ENCODE measurements at places on chromosomes 6 and 20. TPM values are rescaled to one million over a fixed set of nuclear protein-coding genes. Genes with fewer than 3 reads are reported as not detected.

Gene APOM
- 2.5 TPM for total RNA-seq

Gene GNMT
- total RNA-seq = 1.0 TPM

Gene BPIFB4
- not detected for total RNA-seq

Gene MBOAT1
- total RNA-seq = 12.9 TPM

Gene MEP1A
- 0.09 TPM for total RNA-seq

Gene SLPI
- total RNA-seq = 1,312 TPM

Gene UNC93A
- total RNA-seq = not detected

Gene OR2B6
- not detected for total RNA-seq

Gene TREML2
- 0.65 TPM for total RNA-seq

Gene CYP24A1
- total RNA-seq = 0.68 TPM

Gene KIF25
- 5.3 TPM for total RNA-seq

- H3K4me3 ChIP-seq = no peak overlapping the region
- no peak overlapping the region for H3K27ac ChIP-seq
- no peaks in the 10 kb centered on the region for H3K4me1 ChIP-seq
- H3K36me3 ChIP-seq = no peaks in the 10 kb centered on the region
- H3K27me3 ChIP-seq = no peaks in the 10 kb centered on the region
Measured at GRCh38 chr6:49410564-49410963, 52.5 kb downstream of the MMUT start.

GRCh38 chr6:148791372-148791771 lies 44.5 kb downstream of the UST start:
- no peak overlapping the region for H3K4me3 ChIP-seq
- H3K27me3 ChIP-seq = no peaks in the 10 kb centered on the region
- no peak overlapping the region for H3K27ac ChIP-seq
- no peaks in the 10 kb centered on the region for H3K36me3 ChIP-seq
- no peak for DNase-seq

DNA sequence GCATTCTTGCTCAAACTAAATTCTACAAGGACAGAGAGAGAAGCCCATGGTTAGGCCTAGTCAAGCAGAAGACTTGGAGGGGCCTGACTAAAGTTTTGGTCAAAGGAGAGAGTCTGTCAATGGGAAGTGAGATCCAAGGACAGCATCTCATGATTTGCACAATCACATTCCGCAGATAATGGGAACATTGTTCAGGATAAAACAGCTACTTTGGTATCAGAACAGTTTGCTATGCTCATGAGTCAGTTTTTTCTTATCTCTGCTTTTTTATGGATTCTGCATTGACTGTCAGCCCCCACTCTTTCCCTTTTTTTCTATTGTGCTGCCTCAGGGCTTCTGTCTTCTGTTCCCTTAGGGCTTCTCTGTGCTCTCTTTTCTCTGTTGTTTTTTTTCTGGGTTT lies 28.6 kb downstream of the AKAP7 start:
- H3K4me1 ChIP-seq = no peaks in the 10 kb centered on the region
- H3K4me3 ChIP-seq = no peak overlapping the region
- DNase-seq = no peak
- H3K27ac ChIP-seq = no peak overlapping the region
- no peaks in the 10 kb centered on the region for H3K36me3 ChIP-seq

- peak; percentile 44 for DNase-seq
- peaks cover 17% of the 10 kb centered on the region for H3K4me1 ChIP-seq
- no peak overlapping the region for H3K4me3 ChIP-seq
Measured at GRCh38 chr20:58596750-58597248, 54.3 kb upstream of the STX16 start.

GRCh38 chr20:60008130-60008808 lies 50.0 kb downstream of the CDH26 start:
- H3K4me3 ChIP-seq = no peak overlapping the region
- H3K27me3 ChIP-seq = no peaks in the 10 kb centered on the region
- H3K27ac ChIP-seq = no peak overlapping the region

DNA sequence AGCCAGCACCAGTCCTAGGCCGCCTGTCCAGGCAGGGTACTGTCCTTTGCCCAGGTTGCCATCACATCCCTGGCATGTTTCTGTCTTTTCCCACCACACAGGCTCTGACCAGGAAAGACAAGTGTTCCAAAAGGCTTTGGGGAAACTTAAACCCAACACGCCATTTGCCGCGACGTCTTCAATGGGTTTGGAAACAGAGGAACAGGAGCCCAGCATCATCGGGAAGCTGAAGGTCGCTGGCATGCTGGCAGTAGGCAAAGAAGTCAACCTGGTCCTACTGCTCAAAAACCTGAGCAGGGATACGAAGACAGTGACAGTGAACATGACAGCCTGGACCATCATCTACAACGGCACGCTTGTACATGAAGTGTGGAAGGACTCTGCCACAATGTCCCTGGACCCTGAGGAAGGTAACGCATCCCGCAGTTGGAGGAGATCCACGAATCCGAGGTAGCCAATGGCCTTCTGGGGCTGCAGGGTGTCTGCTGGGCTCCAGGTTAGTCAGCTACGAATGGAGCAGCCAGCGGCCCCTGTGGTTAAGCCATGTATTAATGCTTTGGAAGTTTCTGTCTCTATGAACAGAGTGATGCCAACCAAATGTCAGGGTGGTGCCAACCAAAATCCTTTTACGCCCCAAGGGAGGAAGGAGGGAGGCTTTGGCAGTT lies 36.2 kb downstream of the TGM3 start:
- no peaks in the 10 kb centered on the region for H3K4me1 ChIP-seq
- no peak for DNase-seq
- no peaks in the 10 kb centered on the region for H3K36me3 ChIP-seq

DNA sequence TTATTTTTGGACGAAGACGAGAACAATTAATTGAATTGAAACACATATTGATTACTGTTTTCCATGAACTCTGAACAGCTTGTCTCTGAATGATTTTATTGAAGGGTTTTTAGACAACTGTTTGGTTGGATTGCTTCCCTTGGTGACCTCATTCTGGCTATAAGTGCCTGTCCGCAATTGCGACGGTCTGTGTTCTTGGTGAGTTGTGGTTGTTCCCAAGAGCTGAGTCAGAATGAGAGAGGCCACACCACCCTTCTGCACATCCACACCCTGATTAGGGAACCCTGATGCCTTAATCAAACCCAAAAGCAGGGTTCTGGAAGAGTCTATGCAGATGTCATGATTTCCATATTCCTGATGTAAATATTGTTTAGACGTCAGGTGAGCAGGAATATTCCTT lies 747.0 kb downstream of the PTPRT start:
- H3K27ac ChIP-seq = no peak overlapping the region
- no peak for DNase-seq
- H3K27me3 ChIP-seq = no peaks in the 10 kb centered on the region
- H3K4me1 ChIP-seq = no peaks in the 10 kb centered on the region
- H3K36me3 ChIP-seq = no peaks in the 10 kb centered on the region
- no peak overlapping the region for H3K4me3 ChIP-seq

GRCh38 chr6:132932588-132932987 lies 118.2 kb downstream of the RPS12 start:
- H3K27ac ChIP-seq = no peak overlapping the region
- no peaks in the 10 kb centered on the region for H3K4me1 ChIP-seq
- no peaks in the 10 kb centered on the region for H3K36me3 ChIP-seq

DNA sequence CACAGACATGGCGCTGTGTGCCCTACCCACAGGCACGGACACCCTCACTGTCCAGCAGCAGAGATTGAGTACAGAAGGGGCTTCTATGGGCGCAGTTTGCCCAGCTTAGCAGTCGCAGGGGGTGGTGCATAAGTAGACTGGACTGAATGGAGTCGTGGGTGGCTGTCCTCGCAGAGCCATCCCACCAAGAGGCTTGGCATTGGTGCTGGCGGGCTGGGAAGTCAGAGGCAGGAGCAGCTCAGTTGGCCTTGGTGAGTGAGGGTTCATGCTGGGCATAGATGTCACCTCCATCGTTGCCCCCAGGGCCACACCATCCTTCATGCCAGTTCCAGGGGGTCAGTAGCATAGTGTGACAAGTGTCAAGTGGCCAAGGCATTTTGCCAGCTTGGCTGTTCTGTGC lies 25.2 kb downstream of the SUMO4 start:
- no peak overlapping the region for H3K27ac ChIP-seq
- H3K36me3 ChIP-seq = no peaks in the 10 kb centered on the region
- no peak overlapping the region for H3K4me3 ChIP-seq
- DNase-seq = no peak
- no peaks in the 10 kb centered on the region for H3K27me3 ChIP-seq

DNA sequence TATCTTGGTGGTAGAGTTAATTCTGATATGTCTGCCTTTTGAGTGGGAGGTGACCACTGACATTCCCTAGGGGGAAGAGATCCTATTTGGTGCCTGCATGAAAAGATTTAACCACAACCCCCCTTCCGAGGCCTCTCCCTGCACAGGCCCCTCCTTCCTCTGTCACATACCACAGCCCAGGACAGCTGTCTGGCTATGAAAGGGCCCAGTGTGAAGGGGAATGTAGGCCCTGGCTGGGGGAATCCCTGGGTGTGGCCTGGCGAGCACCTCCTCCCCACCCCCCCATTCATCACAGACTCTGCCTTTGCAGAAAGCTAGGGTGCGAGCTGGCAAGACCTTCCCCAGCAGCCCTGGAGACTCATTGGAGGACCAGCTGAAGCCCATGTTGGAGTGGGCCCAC lies 27.4 kb upstream of the MAPRE1 start:
- H3K4me1 ChIP-seq = no peaks in the 10 kb centered on the region
- H3K27ac ChIP-seq = no peak overlapping the region
- no peak overlapping the region for H3K4me3 ChIP-seq
- peaks cover 2% of the 10 kb centered on the region for H3K36me3 ChIP-seq
- peak; percentile 20 for DNase-seq
- no peaks in the 10 kb centered on the region for H3K27me3 ChIP-seq

DNA sequence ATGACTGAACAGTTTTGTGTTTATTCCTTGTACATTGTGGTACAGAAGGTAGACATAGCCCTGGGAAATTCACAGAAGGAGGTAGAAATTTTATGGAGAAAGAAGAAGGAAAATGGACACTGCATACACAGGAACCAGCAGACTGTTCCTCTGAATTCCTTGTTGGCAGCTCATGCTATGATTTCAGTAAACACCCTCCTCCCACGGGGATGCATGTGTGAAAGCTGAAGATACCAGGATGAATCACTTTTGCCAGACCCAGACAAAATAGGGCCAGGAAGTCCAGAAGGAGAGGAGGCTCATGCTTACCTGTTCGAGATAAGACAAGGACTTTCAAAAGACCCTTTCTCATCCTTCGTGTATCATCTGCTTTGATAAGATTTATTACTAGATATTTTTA lies 110.3 kb upstream of the GGTLC1 start:
- H3K4me3 ChIP-seq = no peak overlapping the region
- no peaks in the 10 kb centered on the region for H3K4me1 ChIP-seq
- no peaks in the 10 kb centered on the region for H3K27me3 ChIP-seq
- no peak for DNase-seq
- H3K27ac ChIP-seq = no peak overlapping the region

All from lung (tissue), 17 donors.